ENCODE measurements at places on chromosomes 3 and 15.

DNA sequence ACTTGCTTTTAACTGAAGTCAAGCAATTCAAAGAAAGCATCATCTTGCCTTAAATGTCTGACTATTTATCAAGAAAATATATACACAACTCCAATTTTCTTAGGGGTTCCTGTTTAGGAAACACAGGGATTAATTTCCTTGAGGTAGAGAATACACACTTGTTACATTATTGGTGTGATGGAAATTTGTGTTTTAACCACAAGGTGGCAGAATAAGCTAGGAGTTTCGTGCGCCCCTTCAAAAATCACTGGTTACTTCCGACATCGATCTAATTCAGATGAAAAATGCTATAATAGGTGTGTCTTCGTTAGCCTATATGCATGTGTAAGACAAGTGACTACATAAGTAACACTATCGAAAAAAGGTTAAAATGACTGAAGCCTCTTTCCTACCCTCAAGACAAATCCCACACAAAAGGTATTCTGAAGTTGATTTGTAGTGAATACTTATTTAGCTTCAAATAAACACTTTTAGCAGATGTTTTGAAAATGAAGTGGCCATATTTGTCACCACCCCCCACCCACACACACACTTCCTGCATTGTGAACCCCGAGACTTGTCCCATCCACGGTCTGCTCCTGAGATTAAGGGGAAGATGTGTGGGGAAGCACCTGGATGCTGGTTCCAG lies 246.5 kb downstream of the ROBO1 start:
- DNase-seq, result no peak

- DNase-seq, result no peak
Measured at GRCh38 chr3:124320976-124321375, 329.1 kb upstream of the ROPN1 start.

DNA sequence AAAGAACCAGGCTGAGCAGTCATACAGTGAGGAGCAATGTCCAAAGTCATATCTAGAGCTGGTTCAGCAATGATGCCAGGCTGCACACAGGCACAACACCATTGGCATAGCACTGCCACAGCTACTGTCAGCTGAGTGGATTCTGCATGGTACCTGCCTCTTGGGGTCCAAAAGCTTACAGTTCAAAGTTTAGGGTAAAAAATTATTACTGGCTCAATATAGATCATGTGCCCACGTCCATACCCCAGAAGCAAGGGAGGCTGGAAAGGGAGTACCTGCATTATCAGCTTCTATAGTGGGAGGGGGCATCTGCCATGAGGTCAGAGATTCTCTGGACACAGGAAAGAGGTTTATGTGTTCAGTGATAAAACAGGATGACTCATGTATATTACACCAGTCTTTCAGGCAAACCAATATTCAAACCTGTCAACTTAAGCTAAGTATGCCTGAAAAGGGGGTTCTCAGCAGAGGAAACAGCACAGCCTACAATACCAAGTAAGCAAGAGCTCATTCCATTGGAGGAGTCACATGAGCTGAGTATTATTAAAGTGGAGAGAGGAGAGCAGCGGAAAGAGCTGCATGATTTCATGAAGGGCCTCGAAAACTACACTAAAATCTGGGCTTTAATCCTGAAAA lies 99.0 kb downstream of the ANO10 start:
- no peak for DNase-seq

DNA sequence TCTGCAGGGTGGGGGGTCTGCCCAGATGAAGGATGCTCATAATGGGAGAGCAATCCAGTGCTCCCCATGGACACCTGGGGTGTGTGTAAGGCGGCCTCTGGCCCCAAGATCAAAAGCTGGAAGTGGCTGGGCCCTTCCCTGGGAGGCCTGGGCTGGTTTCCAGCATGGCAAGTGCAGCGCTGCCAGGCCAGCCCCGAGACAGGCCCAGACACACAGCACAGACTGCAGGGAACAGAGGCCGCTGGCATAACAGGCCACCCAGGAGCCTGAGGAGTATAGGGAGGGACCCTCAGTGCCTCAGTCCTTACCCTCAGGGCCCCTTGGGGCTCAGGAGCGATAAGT lies 10.0 kb downstream of the ITPKA start:
- no peak for DNase-seq

DNA sequence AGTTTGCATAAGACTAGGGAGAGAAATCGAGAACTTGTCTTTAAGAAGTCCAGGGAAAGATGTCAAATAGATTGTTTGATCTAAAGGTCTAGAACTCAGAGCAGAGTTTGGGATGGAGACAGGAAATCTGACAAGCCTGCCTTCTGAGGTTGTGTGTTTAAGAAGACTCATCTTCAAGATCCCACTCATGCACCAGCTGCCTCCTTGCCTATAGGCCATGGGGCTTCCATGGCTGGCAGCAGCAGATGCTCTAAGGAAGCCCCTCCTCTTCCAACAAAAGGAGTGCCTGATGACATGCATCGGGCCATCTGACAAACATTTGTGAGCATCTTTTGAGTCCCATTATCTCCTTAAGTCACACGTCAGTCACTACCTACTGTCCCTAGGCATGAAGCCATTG lies 47.4 kb downstream of the WNT5A start:
- DNase-seq, result no peak

- no peak for DNase-seq
Measured at GRCh38 chr3:155001289-155002010, 78.7 kb upstream of the MME start.

GRCh38 chr3:23921052-23921511 lies 4.2 kb downstream of the RPL15 start:
- DNase-seq, result no peak

DNA sequence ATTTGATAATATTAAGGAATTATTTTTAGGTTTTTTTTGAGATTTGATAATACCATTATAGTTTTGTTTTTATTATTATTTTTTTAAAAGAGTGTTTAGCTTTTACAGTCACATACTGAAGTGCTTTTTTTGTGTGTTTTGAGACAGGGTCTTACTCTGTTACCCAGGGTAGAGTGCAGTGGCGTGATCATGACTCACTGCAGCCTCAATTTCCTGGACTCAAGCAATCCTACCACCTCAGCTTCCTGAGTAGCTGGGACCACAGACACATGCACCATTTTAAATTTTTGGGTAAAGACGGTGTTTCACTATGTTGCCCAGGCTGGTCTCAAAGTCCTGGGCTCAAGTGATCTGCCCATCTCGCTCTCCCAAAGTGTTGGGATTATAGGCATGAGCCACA lies 73.0 kb downstream of the SUMF1 start:
- DNase-seq, result no peak

DNA sequence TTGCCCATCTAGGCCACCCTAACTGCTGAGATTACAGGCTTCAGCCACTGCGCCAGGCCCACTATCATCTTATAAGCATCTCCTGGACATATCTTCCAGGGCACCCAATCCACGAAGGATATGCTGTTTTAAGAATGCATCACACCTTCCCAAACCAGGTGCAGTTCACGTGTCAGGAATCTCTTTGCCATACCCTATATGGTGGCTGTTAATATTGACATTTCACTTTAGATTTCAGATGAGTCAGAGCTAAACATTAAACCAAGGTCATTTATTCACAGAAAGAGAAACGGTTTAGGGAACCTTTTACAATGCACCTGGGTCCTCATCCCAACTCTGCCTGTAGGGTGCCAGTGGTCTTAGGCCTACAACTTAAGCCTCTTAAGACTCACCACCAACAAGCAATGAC lies 85.7 kb downstream of the TBL1XR1 start:
- no peak for DNase-seq

- DNase-seq, result no peak
Measured at GRCh38 chr15:97998307-97999071, 38.0 kb downstream of the ARRDC4 start.

GRCh38 chr3:46289966-46290365 lies 47.7 kb downstream of the CCR3 start:
- DNase-seq, result no peak

DNA sequence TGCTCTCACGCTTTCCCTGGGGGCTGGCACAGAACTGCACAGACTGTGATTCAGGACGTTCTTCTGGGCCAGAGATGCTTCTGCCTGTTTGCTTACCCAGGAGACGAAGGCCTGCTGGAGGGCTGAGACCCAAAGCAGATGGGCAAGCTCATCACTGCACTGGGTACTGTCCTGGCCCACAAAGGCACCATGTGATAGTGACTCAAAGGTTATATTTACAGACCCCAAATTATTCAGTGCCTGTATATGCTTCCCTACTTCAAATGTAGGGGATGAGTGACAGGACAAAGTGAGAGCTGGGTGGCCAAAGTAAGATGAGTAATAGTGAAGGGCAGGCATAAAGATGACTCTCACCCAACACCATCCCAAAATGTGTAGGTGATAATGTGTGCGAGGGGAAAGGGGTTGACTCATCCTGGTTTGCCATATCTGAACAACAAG lies 127.4 kb downstream of the WDR76 start:
- no peak for DNase-seq

- no peak for DNase-seq
Measured at GRCh38 chr15:49847423-49848281, 226.8 kb downstream of the DTWD1 start.

DNA sequence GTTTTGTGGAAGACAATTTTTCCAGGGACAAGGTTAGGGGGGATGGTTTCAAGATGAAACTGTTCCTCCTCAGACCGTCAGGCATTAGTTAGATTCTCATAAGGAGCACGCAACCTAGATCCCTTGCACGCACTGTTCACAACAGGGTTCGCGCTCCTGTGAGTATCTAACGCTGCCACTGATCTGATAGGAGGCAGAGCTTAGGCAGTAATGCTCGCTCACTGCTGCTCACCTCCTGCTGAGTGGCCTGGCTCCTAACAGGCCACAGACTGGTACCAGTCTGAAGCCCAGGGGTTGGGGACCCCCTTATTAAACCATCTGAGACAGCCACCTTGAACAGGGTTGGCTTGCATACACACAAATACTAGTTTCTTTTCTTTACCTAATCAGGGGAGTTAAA lies 13.5 kb upstream of the IMPG2 start:
- no peak for DNase-seq

DNA sequence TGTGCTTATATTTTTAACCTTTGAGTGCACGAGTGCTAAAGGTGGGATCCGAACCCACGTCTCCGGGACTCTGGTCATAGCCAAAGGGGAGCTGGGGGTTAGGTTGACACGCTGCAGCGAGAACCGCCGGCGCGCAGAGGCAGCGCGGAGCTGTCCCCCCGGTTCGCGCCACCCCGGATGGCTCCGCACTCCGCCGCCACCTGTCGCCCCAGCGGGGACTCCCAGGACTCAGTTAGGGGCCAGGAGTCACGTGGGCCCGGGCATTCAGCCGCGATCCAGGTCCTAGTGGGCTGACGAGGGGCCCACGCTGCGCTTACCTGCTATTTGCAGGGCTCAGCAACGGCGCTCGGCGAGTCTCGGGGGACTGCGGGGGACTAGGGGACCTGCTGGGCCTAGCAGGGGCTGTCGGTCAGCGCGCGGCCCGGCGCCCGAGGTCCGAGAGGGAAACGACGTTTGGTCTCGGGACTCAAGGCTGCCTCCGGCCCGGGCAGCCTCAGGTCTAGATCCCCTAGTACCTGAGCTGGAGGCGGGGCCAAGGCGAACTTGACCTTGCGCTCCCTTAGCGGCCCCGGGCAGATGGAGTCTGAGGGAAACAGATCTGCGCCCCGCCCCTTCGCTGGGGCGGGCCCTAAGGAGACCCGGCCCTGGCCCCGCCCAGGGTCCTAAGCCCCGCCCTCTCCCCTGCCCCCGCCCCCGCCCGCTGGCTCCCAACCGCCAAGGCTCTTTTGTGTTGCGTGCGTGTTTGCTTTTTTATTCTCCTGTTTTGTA lies at the start of gene NMNAT3:
TSS of gene NMNAT3 (minus strand) at position 585 of the 768 bp plus-strand sequence. CDS start 50,248 bp downstream, outside the sequence.
- DNase-seq, result no peak

- peak; percentile 28 for DNase-seq
Measured at GRCh38 chr3:126119008-126119675, 35.2 kb upstream of the SLC41A3 start.

DNA sequence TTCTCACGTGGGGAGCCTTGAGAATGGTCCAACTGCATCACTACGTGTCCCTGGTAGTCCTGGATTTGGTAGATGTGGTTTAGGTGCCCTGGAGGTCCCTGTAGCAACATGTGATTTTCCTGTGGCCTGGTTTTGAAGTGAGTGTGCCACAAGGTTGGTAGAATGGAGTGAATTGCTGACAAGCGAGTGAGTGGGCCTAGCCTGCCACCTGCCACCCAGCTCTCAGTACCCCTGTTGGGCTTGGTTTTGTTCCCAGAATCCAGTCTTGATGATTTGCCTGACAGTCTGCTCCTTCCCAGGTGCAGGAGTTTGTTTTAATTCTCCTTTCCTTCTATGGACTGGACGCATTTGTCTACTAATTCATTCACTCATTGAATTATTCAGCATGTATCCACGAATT lies 19.4 kb downstream of the RPLP1 start:
- no peak for DNase-seq

- no peak for DNase-seq
Measured at GRCh38 chr3:134075846-134076245, 46.1 kb upstream of the SLCO2A1 start.

- no peak for DNase-seq
Measured at GRCh38 chr3:122789585-122790273, 3.9 kb downstream of the HSPBAP1 start.

DNA sequence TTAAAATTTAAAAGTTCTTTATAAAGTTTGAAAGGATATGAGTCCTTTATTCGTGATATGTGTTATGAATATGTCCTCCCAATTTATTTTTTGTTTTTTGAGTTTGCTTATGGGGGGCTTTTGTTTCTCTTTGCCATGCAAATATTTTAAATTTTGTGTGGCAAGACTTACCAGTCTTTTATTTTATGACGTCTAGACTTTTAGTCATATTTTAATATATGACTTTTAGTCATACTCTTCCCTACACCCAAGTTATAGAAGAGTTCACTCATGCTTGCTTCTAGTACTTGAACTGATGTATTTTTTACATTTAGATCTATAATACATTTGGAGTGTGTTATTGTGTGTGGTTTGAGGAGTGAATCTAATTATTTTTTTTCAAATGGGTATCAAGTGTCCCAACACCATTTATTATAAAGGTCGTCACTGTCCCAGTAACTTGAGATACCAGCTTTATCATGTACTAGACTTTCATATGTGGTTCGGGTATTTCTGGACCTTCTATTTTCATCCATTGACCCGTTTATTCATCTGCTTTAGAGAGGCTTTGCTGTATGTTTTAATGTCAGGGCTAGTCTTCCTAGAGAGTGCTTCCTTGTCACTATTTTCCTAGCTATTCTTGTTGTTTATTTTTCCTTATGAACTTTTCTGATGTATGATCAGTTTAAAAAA lies 755 bp downstream of the PARP15 start:
- DNase-seq, result no peak

GRCh38 chr3:71253169-71253568 lies 330.4 kb downstream of the FOXP1 start:
- DNase-seq, result no peak

GRCh38 chr3:27360113-27361078 lies 8.8 kb downstream of the NEK10 start:
- peak; percentile 69 for DNase-seq
